ENCODE measurements at places on chromosomes 6 and 20.

GRCh38 chr6:71388856-71389527 is 100.4 kb downstream of the OGFRL1 start:
- no peak for DNase-seq

DNA sequence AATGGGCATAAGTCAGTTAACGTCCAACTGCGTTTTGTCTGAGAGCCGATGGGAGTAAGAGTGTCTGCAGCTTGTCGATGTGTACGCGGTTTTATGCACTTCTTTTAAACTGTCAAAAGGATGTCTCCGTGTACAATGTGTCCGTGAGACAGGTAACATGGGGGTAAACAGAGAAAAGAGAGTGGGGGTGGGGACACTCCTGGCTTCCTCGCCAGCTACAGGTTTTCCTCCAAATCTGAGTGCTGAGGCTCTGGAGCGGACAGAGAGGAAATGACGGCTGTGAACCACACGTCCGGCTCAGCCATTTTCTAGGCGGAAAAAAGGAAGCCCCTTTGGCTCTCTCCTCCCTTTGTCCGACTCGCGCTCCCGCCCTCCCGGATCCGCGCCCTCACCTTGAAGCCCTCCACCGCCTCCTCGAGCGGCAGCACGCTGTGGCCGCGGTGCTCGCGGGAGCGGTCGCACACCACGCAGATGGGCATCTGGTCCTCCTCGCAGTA is 916 bp downstream of the TRIM27 start:
- DNase-seq: no peak

DNA sequence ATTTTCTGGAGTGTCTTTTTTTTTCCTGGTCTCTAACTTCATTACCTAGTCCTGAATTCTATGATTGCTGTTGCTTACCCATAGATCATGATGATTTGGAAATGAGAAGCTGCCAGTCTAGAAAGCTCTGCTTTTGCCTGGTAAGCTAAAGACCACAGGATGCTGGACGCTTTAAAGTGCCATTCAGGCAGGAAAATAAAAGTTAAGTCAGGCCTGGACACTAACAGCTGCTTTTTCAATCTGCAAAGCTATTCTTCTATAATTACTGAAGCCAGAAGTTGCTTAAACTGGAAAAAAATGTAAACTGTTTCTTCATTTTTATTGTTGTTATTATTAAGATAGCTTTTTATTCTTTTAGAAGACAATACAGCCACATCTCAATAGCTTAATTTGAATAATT is 129.8 kb upstream of the SPACA1 start:
- no peak for DNase-seq

GRCh38 chr20:37504404-37505096 is 16.5 kb upstream of the NNAT start:
- no peak for DNase-seq

DNA sequence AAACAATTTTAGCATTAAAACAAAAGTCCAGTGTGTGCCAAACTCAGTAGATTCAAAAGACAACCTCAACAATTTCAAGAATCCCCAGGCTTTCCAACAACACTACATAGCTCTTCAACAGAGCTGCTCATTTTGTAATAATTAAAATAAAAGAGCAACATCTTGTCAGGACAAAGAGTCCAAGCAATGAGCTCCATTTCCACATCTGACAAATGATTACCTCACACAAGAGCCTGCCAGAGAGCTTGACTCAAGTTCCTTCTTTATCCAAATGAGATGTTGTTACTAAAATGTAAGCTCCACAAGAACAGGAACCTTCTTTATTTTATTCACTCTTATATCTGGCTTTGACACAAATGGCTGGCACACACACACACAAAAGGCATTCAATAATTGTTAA is 449.8 kb downstream of the HACE1 start:
- DNase-seq: no peak

- DNase-seq: no peak
These were observed 690.9 kb upstream of the NRSN1 start for GRCh38 chr6:23435126-23435525.

DNA sequence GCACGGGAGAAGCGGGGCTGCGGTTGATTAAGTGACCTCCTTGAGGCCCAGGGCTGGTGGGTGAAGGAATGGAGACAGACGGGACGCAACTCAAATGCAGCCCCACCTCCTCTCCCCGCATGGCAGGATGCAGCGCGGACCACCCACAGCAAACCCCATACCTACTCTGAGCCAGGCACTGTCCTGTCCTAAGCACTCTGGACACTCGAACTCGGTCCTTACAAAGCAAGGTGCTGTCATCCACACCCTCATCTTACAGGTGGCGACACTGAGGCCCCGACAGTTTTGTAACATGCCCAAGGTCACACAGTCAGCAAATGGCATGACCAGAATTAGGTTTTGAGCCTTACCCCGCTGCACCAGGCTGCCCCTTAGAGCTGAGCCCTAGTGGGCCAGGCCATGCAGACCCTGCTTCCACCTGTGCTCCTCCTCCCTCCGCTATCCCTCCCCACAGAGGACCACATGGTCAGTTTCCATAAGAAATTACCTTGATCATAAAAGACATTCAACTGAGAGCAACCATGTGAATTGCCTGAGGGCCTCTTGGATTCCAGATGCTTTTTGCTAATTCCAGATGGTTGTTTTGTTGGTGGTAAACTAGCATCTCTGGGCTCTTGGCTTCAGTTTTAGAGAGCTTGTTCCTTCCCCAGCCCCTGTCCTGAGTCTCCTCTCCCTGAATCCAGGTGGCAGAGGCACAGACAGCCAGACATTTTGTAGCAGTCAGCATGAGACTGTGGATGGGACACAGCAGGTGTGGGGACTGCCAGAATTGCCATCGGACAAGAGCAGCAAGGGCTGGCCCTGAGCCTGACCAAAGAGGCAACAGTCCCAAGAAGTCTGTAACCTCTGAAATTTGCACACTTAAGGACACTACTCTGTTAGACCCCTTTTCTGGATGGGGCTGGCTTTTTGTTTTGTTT is 171.9 kb upstream of the PMEPA1 start:
- no peak for DNase-seq

GRCh38 chr20:51284176-51284575 is 258.3 kb downstream of the NFATC2 start:
- no peak for DNase-seq

DNA sequence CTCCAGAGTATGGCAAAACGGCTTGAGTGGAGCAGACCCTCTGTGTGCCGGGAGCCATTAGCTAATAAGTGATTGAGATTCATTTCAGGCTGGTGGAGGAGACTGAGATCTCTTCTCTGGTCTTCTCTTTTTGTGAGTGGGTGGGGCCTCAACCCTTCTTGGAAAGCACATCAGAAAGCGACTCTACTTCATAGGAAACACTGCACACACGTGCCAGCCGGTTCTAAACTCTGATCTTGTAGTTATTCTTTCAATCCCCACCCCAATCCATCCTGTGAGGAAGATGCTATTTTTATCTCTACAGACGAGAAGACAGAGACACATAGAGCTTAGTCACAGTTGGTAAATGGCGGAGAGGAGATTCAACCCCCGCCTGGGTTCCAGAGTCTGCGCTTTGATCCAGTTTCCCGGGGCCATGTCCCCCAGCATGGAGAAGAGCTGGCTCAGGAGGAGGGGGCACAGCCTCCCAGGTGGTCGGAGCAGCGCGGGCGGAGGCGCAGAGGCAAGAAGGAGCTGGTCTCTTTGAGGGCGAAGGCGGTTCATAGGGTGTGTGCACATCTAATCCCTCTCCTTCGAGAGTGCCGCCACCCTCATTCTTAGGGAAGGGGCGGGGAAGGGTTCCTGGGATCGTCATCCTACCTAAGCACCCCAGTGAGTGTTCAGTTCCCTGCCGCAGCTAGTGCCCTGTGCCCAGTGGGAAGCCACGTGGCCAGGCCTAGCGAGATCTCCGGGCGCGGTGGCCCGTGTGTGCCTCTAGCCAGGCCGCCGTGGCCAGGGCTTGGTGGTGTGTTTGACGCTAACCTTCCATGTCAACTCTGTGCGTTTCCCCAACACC is 49.0 kb upstream of the TAGAP start:
- no peak for DNase-seq

- no peak for DNase-seq
These were observed 150.7 kb downstream of the DLL1 start for GRCh38 chr6:170140129-170140528.

DNA sequence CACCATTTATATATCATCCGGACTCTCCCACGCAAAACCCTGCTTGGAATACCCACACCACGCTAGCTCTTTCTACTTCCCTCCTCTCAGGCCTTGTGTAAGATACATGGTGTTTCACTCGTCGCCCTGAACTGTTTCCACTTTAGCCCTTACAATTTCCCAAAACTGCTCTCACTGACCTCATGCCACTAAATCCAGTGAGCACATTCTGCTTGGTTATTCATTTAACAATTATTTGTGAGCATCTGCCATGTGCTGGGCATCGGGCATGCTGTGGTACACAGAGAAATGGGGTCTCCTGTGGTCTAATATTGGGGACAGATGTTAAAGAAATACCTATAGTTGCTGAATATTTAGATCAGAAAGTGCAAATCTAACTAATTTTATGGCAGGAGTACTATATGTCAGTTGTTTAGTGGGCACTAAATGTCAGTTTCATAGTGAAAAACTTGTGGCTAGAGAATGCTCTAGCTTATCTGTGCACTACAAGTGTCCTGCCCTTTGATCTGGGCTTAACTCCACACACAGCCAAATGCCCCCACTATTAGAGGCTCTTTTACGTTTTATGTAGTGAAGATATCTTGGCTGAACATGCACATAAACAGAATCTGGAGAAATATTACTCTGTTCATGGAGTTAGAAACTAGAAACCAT is 41.0 kb downstream of the PLEKHG1 start:
- DNase-seq: no peak

DNA sequence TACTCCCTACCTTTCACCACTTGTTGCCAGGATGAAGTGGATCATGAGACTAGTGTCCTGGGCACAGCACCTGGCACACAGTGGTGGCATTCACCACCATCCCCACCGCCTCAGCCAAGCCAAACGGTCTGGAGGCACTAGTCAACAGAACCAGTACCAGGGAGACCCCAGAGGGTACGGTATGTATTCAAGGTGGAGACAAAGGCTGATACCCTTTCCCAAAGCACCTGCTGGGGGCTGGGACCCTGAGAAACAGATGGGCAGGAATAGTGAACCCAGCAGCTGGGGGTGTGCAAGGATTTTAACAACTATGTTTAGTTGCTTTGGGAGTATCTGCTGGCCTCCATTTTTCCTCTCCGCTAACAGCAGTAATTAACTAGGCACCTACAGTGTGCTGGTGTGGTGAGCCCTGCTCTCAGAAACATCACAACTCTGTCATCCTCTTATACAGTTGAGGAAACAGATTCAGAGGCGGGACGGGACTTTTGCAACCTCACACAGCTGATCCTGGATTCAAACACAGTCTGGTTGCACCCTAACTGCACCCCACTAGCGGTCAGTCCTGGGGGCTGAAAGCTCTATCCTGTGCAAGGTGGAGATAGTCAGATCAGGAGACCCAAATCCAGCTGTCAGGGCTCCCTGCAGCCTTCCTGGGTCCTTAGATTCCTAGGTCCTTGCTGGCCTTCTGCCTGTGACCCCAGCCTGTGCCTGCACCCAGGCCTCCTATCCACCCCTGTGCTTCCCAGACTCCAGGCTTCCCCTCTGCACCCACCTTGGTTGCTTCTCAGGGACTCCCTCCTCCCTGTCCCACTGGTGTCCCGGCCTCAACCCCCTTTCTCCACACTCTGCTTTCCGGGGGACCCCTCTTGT is 1.2 kb downstream of the SNTA1 start:
- no peak for DNase-seq

- no peak for DNase-seq
These were observed 124.6 kb upstream of the BTN3A2 start for GRCh38 chr6:26240157-26241032.

DNA sequence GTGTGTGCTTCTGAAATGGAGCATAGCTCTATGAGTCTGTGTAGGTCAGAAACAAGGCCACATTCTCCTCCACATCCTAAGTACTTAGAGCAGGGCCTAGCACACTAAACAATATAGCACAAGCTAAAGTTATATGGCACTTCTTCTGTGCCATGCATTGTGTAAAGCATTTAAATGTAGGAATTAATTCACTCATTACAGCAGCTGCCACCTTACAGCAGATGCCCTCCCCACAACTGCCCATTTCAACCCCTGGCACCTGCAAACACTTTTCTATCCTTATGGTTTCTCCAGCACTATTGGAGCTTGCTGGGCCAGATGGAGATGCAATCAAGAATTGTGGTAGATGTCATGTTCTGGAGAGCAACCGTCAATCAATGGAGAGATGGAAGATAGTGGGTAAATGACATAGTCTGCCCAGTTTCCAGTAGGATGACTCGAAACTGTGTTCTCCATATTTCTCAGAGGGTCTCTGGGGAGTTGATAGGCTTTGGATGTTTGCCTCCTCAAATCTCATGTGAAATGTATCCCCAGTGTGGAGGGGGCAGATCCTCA is 373.7 kb downstream of the DOK5 start:
- no peak for DNase-seq

DNA sequence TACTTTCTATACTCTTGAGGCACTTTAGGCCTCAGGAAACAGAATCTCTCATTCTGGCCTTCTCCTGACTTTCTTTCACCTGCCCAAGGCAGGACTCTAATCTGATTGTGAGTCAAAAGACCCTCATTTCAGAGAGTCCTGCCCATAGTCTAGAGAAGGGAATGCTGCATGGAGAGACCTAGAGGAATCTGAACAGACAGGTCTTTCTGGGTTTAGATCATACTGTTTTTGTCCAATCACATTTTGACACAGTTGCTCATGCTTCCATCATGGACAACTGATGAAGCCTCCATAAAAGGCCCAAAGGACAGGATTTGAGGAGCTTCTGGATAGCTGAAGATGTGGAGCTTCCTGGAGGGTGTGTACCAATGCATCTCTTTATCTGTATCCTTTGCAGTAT is 48.1 kb upstream of the BTBD3 start:
- DNase-seq: no peak

- DNase-seq: no peak
These were observed 135.7 kb upstream of the CCDC28A start for GRCh38 chr6:138637822-138638221.

DNA sequence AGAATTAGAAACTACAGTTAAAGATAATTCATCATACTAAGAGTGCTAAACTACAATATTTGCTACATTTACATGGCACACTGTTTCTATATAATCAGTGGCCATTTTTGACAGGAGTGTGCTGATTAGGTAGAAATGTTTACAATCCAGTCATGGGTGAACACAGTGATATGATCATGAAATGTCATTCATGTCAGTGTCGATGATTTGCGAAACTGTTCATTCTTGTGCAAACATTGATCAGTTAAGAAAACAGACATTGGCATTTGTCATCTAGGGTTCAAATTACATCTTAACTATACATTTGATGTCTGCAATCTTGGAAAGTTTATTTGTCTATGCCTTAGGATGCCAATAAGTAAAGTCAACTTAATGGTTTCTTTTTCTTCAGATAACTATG is 474.9 kb downstream of the DOK5 start:
- no peak for DNase-seq
